Activated CD8-positive, alpha-beta memory T cell treated with anti-CD3 and anti-CD28 coated beads for 1 hour (primary cell): ENCODE measurements at places on chromosomes 5 and 9.

DNA sequence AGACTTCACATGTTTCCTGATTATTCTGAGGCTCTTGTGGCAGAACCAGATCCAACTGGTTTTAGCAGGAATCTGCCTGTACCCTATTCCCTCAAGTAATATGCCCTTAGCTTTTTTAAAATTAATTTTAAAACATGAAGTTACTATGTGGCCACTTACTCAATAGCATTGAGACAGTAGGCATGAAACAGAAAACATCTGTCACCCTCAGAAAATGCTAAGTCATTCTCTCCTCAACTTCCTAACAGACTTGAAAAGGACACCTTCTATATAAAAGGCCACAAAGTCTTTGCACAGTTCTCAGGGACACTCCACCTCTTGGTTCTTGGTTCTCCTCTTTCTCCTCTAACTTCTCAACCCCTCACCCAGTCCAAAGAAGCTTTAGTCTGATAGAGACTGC, 277.8 kb downstream of the RAB3C start:
- DNase-seq: no peak

DNA sequence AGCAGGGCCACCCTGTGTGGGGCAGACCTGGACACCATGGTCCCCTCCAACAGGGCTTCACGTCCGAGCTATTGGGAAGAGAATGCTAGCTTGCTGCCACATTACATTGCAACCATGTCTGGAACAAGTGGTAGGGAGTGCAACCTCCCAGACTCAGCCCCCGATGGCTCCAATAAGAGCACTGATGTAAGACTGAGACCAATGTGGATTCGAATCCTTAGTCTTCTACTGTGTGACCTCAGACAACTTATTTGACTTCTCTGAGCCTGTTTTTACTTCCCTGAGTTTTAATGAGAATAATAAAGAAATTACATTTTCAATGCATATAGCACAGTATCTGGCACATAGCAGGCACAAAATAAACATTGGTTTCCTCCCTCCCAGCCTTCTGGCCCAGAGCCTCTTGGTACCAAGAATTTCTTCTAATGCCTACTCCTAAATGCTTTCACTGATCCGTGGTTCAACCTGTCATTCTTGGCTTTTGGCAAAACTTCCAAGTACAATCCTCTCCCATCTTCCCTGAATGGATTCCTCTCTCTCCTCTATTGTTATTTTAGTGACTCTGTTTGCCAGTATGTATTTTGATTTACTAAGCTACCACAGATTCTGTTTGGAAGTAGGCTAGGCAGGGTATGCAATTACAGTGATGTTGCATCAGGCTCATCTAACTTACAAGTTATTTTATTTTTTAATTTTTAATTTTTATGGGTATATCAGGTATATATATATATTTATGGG, 34.6 kb upstream of the COL15A1 start:
- no peak for DNase-seq

GRCh38 chr9:13962006-13962405, 351.9 kb downstream of the NFIB start:
- DNase-seq: no peak

DNA sequence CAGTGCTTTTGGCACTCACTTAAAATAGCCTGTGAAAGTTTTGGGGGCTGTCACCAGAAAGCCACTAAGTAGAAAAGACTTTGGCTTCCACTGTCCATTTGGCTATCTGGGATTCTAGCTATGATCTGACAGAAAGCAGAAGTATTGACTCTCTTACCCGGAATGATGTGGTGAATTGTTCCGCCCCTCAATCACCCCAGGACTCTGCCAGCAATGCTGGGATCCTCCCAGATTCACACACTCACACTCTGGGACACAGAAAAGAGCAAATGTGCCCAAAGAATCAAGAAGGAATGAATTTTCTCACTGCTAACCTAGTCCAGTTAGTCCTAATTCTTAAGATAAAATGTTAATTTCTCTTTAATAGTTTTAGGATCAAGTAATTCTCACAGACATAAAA, 576.9 kb downstream of the BNC2 start:
- DNase-seq: no peak

DNA sequence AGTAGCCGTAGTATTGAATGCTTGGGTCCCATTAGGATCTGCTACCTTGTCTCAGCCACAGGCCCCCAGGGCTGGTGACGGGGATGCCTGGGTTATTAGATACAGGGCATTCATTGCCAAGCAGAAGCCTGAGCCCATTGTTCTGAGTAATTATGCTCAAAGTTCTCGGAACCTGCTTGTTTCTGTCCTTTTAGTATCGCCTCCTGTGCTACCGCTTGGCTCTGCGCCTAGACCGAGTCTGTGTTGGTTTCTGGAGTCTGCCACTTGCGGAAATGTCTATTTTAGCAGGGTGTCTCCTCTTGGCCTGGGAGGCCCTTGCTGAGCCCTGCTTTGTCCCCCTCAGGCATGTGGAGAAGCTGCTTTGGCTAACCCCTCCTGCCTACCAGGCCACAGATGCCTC, 506.1 kb downstream of the BNC2 start:
- no peak for DNase-seq

- DNase-seq: no peak
Measured at GRCh38 chr9:100890321-100890720, 138.2 kb upstream of the PLPPR1 start.
